ENCODE measurements at places on chromosomes 13 and 19.

DNA sequence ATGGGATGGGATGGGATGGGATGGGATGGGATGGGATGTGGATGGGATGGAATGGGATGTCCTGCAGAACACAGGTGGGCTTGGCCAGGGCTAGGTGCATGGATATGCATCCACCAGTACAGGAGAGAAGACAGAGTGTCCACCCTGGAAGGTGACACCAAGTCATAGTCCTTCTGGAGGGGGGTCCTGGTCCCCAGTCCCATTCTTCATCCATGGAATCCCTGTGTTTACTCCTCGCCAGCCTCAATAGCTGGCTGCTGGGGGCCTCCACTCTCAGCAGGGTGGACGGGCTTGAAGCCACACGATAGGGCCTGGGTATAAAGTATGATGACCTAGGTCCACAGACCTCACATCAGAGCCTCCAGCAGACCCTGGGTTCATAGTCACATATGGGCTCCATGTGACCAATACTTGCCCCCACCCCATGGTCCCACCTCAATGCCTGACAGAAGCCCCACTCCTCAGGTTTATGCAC is 40.1 kb downstream of the RFX2 start:
- no peak for DNase-seq

GRCh38 chr13:89721216-89721615 is 1626.3 kb upstream of the MIR17HG start:
- DNase-seq: no peak

GRCh38 chr19:40530091-40530901 is 46.4 kb upstream of the SHKBP1 start:
- DNase-seq: no peak

DNA sequence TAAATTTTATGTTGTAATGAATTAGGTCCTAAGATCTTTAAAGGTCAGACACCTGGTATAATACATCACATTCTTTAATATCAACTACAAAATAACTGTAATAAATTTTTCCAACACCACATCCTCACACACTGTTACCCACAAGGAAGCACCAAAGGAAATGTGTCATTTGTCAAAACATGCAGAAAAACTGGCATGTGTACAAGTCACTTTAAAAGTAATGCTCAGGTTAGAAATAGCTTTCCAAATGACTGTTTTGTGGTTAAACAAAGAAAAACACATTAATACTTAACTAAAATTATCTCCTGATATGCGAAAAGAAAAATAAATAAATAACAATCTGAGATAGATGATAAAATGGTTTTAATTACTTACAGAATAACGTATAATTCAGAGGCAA is 74.7 kb downstream of the MZT1 start:
- no peak for DNase-seq

DNA sequence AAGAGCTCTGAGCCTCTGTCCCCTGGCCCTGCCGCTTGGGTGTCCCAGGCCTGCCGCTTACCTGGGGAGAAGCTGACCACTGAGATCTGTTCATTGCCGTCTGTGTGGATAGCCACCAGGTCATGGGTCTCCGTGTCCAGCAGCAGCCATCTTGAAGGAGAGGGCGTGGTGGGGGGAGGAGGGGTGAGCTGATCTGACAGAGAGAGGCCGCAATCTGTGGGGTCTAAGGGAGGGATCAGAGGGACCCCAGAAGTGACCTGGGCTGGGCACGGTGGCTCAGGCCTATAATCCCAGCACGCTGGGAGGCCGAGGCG is 14.6 kb upstream of the GPR4 start:
- DNase-seq: no peak

- DNase-seq: no peak
These were observed 130.5 kb downstream of the B3GLCT start for GRCh38 chr13:31330236-31330635.

GRCh38 chr13:71485913-71486312 is 381.1 kb downstream of the DACH1 start:
- no peak for DNase-seq

GRCh38 chr13:97124915-97125809 is 97.0 kb upstream of the MBNL2 start:
- DNase-seq: peak; percentile 60

GRCh38 chr19:42132030-42132628 is at the start of gene POU2F2:
Gene POU2F2, minus strand, starts transcription at chr19:42132446. Its CDS starts 35 bp downstream, at chr19:42132411.
- no peak for DNase-seq

- no peak for DNase-seq
These were observed 1.2 kb downstream of the RAB11B start for GRCh38 chr19:8391198-8392016.

- DNase-seq: no peak
These were observed 277.9 kb upstream of the SPRY2 start for GRCh38 chr13:80618781-80619180.

DNA sequence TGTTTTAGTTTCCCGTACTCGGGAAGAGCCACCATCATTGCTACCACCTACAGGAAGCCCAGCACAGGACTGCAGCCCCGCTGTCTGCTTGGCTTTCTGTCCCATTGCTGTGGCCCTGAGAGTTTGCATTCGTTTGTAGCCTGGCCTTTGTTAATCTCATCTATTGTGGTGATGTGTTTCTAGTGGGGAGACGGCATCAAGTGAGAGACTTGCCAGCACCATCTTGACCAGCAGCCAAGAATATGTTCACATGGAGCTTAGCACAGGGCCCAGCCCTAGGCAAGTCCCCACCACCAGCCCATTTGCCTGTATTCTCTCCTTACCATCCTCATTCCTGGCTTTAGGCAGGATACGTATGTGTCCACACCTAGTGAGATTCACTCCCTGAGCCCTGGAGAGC is 17.3 kb upstream of the OVOL3 start:
- no peak for DNase-seq

DNA sequence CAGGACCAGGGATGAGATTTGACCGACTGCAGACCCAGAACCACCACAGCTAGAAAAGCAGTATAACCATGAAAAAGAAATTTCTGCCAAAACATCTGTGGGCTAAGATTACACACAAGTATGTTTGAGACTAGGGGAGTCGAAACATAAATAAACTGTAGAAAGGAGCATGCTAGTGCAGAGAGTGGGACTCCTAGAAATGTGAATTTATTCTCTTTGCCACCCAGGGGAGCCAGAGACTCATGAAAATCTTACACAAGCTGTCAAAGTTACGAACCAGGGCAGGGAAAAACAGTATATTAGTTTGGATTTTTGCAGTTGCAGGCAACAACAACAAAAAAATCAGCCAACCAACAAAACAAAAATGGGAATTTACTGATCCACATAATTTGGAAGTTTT is 12.3 kb upstream of the HSPH1 start:
- no peak for DNase-seq

- no peak for DNase-seq
These were observed 71.4 kb downstream of the MIPEP start for GRCh38 chr13:23817830-23818229.

GRCh38 chr13:32476021-32476731 is 48.2 kb upstream of the N4BP2L1 start:
- no peak for DNase-seq

GRCh38 chr19:52592301-52592700 is 22.2 kb downstream of the ZNF701 start:
- no peak for DNase-seq

DNA sequence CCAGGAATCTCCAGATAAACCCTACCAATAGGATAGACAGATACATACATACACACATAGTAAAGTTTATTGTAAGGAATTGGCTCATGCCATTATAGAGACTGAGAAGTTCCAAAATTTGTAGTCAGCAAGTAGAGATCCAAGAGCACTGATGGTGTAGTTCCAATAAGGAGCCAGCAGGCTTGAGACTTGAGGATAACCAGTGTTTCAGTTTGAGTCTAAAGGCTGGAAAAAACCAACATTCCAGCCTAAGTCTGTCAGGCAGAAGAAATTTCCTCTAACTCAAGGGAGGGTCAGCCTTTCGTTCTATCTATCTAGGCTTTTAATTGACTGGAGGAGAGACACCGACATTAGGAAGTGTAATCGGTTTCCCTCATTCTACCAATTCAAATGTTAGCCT is 110.2 kb upstream of the TSHZ3 start:
- DNase-seq: no peak

DNA sequence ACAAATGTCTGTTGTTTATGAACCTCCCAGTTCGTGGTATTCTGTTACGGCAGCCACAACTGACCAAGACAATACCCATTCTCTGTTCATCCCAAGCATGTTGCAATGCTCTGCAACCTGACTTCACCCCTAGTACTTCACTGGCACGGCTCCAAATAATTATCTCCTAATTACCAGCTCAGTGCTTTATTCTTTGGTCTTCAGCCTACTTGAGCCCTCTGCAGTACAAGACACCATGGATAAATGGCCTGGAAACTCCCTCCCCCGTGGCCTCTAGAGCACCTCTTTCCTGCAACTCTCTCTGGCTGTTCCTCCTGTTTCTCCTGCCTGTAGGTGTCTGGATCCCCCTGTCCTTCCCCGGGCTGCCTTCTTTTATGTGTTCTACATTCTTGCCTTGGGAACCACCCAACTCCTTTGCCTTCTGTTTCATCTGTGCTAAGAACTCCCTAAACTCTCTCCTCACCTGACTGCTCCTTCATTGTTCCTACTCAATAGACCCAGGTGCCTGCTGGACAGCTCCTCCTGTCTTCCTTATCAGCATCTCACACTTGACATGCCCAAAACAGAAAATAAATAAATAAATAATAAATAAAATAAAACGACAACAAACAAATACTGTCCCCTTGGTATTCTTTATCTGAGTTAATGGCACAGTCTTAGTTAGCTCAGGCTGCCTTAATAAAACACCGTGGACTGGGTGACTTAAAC is 200.4 kb upstream of the IPO5 start:
- no peak for DNase-seq

- DNase-seq: no peak
These were observed 17.1 kb downstream of the KLF5 start for GRCh38 chr13:73075954-73076353.

DNA sequence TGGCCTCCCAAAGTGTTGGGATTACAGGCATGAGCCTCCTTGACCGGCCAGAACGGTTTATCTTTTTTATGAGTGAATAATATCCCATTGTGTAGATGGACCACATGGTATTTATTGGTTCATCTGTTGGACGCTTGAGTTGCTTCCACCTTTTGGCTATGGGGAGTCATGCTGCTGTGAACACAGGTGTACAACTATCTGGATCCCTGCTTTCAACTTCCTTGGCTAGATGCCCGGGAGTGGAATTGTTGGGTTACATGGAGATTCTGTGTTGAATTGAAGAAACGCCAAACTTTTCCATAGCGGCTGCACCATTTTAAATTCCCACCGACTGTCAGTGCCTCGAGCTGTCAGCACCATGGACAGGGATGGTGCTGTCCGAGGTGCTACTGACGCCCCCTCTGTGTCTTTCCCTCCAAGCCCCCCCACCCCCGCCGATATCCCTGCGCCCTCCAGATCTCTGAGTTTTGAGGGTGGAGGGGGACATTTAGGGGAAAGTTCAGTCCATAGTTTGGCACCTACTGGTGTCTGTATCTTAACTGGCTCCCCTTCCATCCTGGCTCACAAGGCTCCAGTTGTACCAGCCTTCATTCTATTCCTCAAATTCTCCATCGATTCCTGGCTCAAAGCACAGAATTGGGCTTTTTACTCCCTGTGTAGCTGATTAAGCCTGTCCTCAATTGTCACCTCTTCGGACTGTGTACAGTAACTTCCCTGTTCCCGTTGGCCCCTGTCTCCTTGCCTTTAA is 27.3 kb downstream of the PNPLA6 start:
- no peak for DNase-seq

GRCh38 chr19:2536461-2536860 is 60.5 kb downstream of the GADD45B start:
- no peak for DNase-seq

GRCh38 chr19:55206664-55207500 is 2.4 kb downstream of the PTPRH start:
- no peak for DNase-seq

DNA sequence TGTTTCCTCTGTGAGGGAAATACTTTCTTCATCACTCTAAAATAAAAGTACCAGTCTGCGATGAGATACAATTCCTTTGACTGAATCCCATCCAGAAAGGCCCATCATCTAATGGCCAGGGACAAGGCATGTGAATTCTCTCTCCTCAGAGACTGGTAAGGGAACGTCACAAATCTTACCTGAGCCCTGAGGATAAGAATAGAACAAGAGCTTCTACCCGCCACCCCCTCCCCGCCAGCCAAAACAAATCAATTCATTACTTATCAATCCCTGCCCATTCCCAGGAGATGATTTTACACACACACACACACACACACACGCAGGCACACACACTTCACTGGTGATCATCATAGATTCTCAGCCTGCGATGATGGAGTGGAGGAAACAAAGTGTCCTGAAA is 198.7 kb downstream of the DNAJC15 start:
- DNase-seq: no peak

GRCh38 chr13:48078251-48078656 is 16.6 kb downstream of the MED4 start:
- no peak for DNase-seq

DNA sequence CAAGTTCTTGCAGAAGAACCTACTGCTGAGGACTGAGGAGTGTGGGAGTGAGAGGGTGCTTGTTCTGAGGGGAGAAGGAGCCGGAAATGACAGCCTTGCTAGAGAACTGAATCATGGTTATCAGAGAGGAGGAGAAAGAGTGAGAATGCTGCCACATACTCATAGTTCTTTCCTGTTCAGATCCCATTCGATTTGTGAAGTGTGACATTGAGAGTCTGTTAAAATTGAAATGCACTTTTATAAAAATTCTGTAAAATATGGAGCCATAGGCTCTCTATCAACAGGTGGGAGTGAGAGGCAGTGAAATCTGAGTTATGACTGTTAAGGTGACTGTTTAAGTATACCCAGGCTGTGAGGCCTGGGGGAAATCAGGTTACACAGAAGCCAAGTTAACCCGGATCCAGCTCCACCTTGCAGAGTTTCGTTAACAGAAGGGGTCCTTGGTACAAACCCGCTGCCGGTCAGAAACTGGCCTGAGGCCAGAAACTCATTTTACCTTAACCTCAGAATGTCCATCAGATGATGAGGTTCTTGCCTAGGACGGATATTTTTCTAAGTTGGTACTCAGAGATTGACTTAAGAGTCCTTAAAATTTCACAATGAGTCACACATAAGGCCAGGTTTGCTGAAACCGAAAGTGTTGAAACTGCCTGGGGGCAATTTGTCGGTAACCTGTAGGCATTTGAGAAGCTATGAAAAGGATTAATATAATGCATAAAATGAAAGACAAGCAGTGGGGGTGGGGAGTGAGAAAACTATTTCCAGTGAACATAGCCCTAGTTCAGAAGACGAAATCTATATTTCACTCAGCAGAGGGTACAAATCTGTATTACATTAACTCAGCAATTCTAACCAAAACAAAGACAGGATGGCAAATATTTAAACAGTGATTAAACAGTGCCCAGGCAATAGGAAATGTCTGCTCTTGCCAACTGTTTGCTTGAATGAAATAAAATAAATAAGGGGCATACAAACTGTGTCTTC is 350.5 kb downstream of the KCNRG start:
- DNase-seq: no peak

DNA sequence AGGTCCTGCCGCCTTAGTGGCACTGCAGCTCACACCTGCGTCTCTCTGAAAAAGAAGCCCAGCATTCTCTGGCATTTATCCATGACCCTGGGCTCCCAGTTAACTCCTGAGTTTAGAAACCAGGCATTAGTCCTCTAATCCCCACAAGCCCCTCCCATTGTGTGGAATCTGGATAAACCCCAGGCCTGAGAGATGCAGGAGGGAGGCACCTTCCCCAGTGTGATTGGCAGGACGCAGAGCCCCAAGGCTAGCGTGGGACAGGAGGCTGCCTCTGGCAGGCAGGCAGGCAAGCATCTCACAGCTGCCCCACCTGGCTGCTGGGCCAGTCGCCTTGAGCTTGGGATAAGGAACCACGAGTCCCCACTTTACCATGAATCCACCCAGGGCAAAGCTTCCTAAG is 11.0 kb upstream of the SERPINE3 start:
- no peak for DNase-seq

GRCh38 chr19:53977991-53978731 is 13.3 kb upstream of the CACNG6 start:
- no peak for DNase-seq

- no peak for DNase-seq
These were observed 606.8 kb downstream of the DACH1 start for GRCh38 chr13:71260246-71260645.

Measured in NCI-H187 (cell line).